ENCODE measurements at places on chromosomes 5 and 9.

DNA sequence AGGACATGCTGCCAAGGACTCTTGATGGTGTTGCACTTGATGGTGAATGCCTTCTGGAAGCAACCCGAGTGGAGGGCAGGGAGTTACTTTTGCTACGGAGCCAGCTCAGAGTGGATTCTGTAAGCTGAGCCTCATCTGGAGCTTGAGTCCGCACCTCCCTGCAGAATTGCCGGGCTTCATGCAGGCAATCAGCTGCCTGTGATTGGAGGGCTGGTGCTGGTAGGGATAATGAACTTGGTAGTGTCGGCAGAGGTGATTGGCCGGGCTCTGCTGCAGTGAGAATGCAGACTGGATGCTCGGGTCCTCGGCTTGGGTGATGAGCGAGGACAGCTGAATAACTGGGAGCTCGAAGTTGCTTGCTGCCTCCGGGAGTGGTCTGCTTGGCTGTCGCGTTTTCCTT, 23.1 kb downstream of the SLC25A25 start:
- peak; percentile 92 for DNase-seq

- no peak for DNase-seq
Measured at GRCh38 chr9:111663301-111663823, 2.0 kb downstream of the GNG10 start.

GRCh38 chr5:96966801-96967200, 30.9 kb downstream of the LNPEP start:
- no peak for DNase-seq

GRCh38 chr9:14445946-14446345, 132.0 kb upstream of the NFIB start:
- no peak for DNase-seq

DNA sequence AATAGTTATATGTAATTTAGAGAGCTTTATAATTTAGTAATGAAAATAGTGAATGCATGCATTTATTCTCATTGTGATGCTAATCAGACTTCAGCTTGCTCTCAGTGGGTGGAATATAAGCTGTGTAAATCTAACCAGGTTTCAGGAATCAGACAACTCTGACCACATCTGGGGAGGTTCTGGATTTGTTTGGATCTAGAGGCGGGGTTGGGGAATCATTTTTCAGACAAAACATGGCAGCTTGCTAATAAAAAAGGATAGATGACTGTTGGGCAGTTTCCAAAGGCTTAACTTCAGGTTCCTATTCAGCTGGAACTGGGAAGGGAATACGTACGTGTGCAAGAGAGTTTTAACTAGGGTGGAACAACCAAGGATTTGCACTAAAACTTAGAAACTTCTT, 43.2 kb upstream of the MAMDC2 start:
- no peak for DNase-seq

- DNase-seq = no peak
Measured at GRCh38 chr5:1156754-1157460, 44.5 kb upstream of the SLC6A19 start.

DNA sequence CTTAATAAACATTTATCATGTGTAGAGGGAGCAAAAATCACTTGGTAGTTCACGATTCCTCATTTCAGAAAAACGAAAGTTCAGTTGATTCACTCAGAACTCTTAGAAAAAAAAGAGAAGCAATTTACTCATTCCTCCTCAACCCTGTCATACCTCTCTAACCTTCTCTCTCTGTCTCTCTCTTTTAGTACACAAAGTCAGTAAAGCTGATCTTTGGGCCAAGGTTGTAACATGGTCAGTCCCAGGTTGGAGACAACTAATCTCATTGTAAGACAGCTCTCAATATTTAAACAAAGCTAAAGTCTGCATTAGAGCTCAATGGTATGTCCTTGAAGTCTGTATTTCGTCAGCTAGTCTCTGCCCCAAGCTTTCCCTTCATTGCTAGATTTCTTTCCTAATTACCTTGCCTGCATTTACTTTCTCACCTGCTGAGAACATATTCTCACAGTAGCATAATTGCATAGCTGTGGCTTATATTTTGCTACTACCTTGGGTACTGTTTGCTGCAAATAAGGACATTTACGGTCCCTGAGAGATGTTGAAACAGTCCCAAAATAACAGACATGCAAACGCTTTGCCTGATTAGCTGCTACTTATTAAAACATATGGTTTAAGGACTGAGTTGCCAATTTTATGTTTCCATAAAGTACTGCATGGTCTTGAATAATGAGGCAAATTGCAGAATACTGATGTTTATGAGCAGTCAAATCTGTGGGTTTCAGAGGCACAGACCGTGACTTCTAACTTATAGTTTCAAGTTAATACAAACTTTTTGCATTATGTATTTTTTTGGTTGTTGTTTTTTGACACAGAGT, 138.3 kb downstream of the GPBP1 start:
- DNase-seq = no peak
